Suppressor macrophage treated with lipopolysaccharide for 4 hours (primary cell): ENCODE measurements at places on chromosomes 4 and X.

- DNase-seq = peak; percentile 5
Observed at GRCh38 chr4:55752810-55753209, 66.8 kb upstream of the EXOC1L start.

GRCh38 chrX:153688506-153688905 is 780 bp downstream of the SLC6A8 start:
- DNase-seq = no peak

GRCh38 chrX:115960440-115961084 is 210.0 kb upstream of the AGTR2 start:
- no peak for DNase-seq

DNA sequence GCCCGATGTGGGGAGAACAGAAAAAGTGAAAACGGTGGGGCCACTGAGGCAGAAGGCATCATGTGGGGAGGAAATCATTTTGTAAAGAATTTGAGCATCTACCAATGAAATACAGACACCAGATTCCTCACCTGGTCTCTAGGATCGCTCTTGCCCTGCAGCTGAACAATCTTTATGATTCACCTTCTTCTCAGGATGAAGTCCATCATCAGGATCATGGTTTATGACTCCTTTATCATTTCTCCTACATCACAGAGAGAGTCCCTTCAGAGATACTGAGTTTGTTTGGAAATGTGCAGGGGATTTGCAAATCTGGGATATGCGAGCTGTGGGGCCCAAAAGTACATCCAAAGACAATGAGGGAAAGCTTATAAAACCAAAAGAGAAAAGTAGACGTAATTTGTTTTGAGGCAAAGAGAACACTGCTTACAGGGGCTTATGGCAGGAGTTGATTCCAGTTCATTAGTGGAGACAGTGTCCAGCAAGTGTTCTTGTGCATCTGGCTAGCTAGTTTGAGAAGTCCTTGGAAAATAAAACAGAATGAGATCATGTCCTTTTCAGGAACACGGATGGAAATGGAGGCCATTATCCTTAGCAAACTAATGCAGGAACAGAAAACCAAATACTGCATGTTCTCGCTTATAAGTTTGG is 15.3 kb upstream of the ANXA5 start:
- no peak for DNase-seq

DNA sequence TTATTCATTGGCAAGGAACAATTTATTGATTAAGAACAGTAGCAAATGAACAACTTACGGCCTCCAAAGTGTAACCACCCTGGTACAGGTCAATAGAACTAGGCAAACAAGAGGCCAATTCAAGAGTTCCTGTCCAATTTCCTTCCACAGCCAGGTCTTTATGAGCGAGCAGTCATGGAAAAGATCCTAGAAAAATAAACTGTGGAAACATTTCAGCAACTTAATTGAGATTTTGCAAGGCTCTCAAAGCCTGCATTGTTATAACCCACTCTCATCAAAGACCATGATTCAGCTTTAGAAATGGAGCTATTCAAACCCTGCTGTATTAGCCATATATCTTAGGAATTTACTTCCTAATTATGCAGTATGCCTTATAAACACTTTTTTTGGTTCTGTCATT is 43.6 kb downstream of the UNC5C start:
- no peak for DNase-seq
